Memory B cell (primary cell): ENCODE measurements at places on chromosomes 1 and 21.

DNA sequence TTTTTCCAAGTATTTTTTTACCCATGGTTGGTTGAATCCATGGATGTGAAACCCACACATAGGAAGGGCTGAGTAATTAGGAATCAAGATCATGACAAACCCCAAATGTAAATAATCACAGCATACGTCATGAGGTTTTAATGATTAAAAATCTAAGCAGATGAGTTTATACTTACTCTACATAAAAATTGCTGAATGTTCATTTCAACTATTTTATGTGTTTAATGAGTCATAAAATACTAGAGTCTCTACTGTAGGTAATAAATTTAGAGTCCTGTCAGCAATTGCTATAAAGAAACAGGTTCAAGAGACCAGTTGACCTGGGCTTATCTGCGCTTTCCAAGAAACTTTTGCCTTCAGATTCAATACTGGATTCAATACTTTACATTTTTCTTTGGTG lies 18.2 kb downstream of the CTH start:
- H3K27me3 ChIP-seq = no peaks in the 10 kb centered on the region
- no peak overlapping the region for H3K4me3 ChIP-seq
- DNase-seq = no peak
- peaks cover 36% of the 10 kb centered on the region for H3K36me3 ChIP-seq
- H3K4me1 ChIP-seq = peaks cover 3% of the 10 kb centered on the region

DNA sequence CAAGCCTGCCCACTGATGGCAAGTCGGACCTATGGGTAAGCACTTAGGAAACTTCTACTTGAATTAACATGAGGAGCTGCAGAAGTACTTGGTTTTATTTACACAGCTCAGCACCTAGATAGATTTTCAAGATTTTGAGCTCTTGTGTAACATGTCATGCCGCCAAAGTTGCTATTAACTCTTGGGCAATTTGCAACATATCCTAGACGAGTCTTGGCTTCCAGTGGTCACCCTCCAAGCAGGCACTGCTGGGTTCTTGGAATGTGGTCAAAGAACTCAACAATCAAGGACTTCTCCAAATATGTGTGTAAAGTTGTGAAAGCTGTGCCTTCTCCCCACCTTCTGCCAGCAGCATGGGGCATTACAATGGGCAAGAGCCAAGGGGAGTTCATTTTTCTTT lies 17.8 kb upstream of the GUCA2B start:
- DNase-seq = no peak
- H3K27me3 ChIP-seq = peaks cover 8% of the 10 kb centered on the region
- no peak overlapping the region for H3K4me3 ChIP-seq
- no peak overlapping the region for H3K27ac ChIP-seq
- H3K36me3 ChIP-seq = no peaks in the 10 kb centered on the region

- peaks cover 20% of the 10 kb centered on the region for H3K36me3 ChIP-seq
- peak; percentile 30 for DNase-seq
- H3K4me3 ChIP-seq = no peak overlapping the region
- no peaks in the 10 kb centered on the region for H3K27me3 ChIP-seq
- H3K27ac ChIP-seq = peak overlapping the region; percentile 99
- H3K4me1 ChIP-seq = peaks cover 40% of the 10 kb centered on the region
These were observed 23.6 kb downstream of the SLC37A1 start for GRCh38 chr21:42537106-42537742.

- H3K27me3 ChIP-seq = no peaks in the 10 kb centered on the region
- H3K27ac ChIP-seq = no peak overlapping the region
- H3K4me3 ChIP-seq = no peak overlapping the region
- H3K36me3 ChIP-seq = no peaks in the 10 kb centered on the region
- no peaks in the 10 kb centered on the region for H3K4me1 ChIP-seq
These were observed 845.4 kb upstream of the CXADR start for GRCh38 chr21:16667395-16667794.

DNA sequence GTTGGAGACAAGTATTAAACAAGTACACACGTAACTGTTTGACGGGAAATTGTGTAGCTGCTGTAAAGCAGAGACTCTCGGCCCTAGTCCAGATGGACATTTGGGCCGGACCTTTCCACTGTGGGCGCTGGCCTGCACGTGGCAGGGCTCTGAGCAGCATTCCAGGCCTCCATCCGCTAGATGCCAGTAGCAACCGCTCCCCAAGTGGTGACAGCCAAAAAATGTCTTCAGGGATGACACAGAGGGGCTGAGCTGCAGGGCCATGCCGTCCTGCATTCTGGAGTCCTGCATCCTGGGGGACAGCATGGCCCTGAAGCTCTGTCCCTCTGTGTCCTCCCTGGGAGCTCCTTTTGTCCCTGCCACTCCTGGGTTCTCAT lies 24.8 kb downstream of the A3GALT2 start:
- H3K27me3 ChIP-seq = no peaks in the 10 kb centered on the region
- H3K4me3 ChIP-seq = no peak overlapping the region
- no peak overlapping the region for H3K27ac ChIP-seq
- peaks cover 16% of the 10 kb centered on the region for H3K36me3 ChIP-seq

- H3K27me3 ChIP-seq = no peaks in the 10 kb centered on the region
- no peak overlapping the region for H3K4me3 ChIP-seq
- no peak for DNase-seq
- peaks cover 55% of the 10 kb centered on the region for H3K4me1 ChIP-seq
- H3K27ac ChIP-seq = peak overlapping the region; percentile 80
These were observed 60.7 kb downstream of the ACBD3 start for GRCh38 chr1:226125831-226126230.

DNA sequence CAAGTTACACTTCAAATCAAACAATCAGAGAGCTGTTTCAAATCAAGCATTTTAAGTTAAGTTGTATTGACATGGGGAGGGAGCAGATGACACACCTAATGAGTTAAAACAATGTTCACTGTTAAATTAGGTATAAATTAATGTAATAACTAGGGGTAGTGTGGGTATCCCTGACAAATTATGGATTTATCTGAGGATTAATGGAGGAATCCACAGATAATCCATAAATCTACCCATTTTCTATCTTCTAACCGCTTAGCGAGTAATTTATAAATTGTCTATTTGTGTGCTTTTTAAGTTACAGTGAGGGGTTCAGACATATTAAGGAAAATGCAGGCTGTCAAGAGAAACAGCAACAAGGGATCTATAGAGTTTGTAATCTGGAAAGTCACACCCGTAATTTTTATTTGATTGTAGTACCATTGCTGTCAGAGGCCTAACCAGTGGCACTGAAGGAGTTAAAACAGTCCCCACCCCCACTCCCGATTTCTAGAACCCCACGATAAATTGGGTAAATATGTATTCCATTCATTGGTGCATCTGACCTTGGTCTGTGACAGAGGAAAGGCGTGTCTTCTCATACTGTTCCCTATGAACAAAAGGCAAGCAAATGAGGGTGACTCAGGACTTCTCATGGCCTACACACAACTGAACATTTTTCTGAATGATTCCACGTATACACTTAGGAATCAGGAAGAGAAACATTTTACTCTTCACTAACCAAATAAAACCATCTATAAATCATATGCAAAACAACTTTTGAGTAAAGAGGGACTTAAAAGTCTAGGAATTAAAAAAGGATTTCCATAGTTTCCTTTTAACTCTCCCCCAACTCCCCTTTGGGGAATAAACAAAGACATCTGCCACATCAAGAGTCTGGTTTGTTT lies 7.4 kb downstream of the IRF2BP2 start:
- peaks cover 21% of the 10 kb centered on the region for H3K36me3 ChIP-seq
- peak overlapping the region; percentile 83 for H3K27ac ChIP-seq
- H3K27me3 ChIP-seq = no peaks in the 10 kb centered on the region
- H3K4me1 ChIP-seq = peaks cover 38% of the 10 kb centered on the region

- H3K4me1 ChIP-seq = no peaks in the 10 kb centered on the region
- H3K27me3 ChIP-seq = peaks cover 8% of the 10 kb centered on the region
- H3K36me3 ChIP-seq = no peaks in the 10 kb centered on the region
- DNase-seq = no peak
These were observed 34.8 kb upstream of the CD101 start for GRCh38 chr1:116966791-116967190.

GRCh38 chr1:116710420-116711262 lies 43.1 kb upstream of the IGSF3 start:
- H3K27ac ChIP-seq = no peak overlapping the region
- peaks cover 11% of the 10 kb centered on the region for H3K27me3 ChIP-seq
- no peaks in the 10 kb centered on the region for H3K4me1 ChIP-seq

DNA sequence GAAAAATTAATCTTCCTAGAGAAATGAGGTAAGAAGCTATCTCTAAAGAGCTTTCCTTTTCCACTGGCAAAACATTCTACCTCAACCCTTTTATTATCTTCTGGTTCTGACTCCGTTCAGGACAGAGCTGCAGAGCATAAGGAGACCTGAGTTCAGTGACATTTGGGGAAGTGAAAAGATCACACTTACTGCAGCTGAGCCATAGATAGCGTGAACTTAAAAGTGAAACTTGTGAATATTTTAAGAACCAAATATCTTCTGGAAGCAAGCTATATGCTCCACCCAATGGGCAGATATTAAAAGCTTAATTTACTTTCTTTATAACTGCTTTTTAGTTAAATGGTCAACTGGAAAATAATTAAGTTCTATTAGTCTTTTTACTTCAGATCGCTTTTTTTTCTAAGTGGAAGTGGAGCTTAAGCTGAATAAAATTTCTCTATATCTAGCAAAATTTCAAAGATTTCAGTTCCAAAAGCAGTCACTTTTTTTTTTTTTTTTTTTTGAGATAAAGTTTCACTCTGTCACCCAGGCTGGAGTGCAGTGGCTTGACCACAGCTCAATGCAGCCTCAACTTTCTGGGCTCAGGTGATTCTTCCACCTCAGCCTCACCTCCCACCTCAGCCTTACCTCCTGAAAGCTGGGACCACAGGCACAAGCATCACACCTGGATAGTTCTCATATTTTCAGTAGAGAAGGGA lies 11.9 kb downstream of the PTPN22 start:
- peak overlapping the region; percentile 80 for H3K27ac ChIP-seq
- H3K36me3 ChIP-seq = peaks cover 21% of the 10 kb centered on the region
- no peaks in the 10 kb centered on the region for H3K27me3 ChIP-seq
- H3K4me1 ChIP-seq = peaks cover 46% of the 10 kb centered on the region

- no peak for DNase-seq
- no peaks in the 10 kb centered on the region for H3K27me3 ChIP-seq
- H3K4me1 ChIP-seq = peaks cover 51% of the 10 kb centered on the region
- H3K36me3 ChIP-seq = peaks cover 22% of the 10 kb centered on the region
These were observed 5.5 kb downstream of the CAPN2 start for GRCh38 chr1:223717695-223718363.

DNA sequence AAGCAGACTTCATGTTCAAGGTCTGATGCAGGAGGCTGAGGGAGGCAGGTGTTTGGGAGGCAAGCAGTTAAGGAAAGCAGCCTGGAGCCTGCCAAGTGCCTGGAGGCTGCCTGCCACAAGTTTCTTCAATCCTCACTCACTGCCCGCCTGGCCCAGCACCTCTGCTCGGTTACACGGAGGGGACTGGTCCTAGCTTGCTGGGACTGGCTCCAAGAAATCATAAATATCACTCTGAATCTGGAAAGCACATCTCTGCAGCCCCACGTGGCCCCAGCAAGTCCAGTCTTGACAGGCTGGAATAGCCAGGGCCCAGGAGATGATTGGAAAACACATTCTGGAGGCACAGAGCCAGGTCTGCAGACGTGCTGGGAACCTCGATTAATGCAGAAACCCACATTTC lies 83.9 kb downstream of the BCAR3 start:
- no peaks in the 10 kb centered on the region for H3K27me3 ChIP-seq
- no peak overlapping the region for H3K4me3 ChIP-seq
- H3K36me3 ChIP-seq = no peaks in the 10 kb centered on the region
- H3K4me1 ChIP-seq = peaks cover 4% of the 10 kb centered on the region
